GM13976 (cell line): ENCODE measurements at places on chromosomes 1 and 21.

DNA sequence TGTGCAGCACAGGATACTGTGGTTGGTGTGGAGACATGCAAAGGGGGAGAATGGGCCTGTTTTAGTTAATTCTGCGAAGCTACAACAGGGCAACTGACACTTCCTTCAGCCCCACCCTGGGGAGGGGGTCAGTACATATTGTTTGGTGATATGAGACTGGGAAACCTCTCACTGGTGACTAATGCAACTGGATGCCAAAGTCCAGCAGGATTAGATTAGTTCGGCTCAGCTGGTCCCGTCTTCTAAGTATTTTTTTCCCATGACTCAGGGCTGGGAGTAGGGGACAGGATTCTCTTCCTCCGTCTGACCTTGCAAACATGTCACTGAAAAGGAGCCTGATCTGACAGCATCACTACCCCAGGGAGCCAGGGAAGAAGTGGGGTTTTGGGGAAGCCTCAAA lies 43.0 kb downstream of the PLXNA2 start:
- no peak for DNase-seq

- DNase-seq: no peak
Observed at GRCh38 chr1:41340655-41341364, 20.4 kb upstream of the FOXO6 start.

DNA sequence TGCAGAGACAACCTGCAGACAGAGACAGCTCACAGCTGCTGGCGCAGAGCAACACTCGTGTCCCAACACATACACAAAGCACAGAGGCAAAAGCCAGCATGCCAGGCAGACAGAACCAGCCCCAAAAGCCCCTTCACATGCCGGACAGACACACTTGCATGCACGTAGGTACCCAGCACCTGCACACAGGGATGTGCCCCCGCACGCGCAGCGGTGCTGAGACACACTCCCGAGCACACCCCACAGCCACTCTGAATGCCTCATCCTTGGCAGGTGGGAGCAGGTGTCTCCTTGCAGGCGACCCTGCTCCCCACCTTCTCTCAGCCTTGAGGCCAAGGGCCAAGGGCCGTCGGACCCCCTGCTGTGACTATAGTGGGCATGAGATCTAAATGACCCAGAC lies 41.2 kb upstream of the ZC3H12A start:
- no peak for DNase-seq

DNA sequence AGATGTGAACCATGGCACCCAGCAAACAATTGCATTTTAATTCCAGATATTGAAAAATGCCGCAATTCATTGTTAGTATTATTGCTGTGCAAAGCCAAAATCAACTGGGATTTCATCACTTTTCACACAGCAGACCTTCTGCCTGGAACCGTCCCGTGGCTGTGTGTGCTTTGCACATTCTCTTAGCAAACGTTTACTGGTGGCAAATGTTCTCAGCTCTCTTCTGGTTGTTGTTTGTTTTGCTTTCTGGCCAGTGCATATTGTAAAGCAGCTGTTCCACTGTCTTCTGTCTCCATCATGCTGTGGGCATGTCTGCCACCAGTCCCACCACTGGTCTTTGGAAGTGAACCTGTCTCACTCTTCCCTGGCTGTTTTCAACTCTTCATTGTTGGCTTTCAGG lies 19.8 kb upstream of the TTLL10 start:
- no peak for DNase-seq

DNA sequence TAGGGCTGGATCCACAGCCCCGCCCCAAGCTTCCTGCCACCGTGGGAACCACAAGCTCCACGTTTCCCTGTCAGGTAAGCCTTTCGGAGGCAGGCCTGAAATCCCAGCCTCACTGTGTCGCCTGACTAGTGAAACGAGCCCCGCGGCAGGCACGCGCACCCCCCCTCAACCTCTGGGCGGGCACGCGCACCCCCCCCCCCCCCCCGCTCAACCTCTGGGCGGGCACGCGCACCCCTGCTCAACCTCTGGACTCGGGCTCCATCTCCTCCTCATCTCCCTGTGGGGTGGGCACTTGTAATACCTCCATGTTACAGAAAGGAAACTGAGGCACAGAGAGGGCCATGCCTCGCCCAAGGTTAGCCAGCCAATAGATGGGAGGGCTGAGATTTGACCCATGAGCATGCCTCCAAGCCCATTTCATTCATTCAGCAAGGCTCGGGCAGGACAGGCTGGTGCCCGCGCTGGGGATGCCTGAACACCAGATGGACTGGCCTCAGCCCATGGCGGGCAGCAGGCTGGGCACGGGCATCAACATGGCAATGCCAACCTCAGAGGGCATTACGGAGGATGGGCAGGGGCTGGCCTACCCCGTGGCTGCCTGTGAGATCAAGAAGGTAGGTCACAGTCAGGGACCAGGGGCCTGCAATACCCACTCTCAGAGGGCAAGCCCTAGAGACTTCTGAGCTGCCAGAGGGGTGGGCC lies 4.7 kb downstream of the CFAP410 start:
- no peak for DNase-seq

DNA sequence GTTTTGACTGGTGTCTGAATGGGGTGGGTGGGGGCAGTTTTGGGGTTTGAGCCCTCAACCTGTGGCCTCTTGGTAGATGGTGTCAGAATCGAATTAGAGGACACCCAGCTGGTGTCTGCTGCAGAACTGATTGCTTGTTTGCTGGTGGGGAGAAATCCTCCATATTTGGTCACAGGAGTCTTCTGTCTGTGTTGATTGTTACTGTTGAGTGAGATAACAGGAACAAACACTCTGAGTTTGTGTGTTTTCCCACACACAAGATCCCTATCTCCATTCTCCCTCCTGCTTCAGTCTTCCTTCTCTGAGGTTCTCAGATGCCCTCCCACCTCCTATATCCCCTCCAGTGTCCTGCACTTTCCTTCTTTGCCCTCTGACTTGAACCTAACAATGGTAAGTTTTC lies 19.1 kb upstream of the CGN start:
- no peak for DNase-seq

DNA sequence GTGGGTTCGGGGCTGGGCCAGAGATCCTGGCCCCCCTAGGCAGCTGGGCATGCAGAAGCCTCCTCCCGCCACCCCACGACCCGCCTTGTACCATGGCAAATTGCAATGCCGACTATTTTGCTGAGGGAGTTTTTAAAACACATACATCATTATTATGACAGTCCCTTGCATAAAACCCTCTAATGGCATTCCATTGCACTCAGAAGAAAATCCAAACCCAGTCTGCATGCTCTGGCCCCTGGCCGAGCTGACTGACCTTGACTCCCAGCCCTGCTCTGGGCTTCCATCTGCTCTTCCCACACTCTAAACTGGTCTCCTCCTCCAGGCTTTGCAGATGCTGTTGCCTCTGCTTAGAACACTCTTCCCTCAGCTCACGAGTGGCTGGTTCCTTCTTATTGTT lies 28.0 kb downstream of the PADI2 start:
- DNase-seq: no peak

GRCh38 chr1:41914516-41914915 lies 4.2 kb downstream of the HIVEP3 start:
- DNase-seq: no peak

DNA sequence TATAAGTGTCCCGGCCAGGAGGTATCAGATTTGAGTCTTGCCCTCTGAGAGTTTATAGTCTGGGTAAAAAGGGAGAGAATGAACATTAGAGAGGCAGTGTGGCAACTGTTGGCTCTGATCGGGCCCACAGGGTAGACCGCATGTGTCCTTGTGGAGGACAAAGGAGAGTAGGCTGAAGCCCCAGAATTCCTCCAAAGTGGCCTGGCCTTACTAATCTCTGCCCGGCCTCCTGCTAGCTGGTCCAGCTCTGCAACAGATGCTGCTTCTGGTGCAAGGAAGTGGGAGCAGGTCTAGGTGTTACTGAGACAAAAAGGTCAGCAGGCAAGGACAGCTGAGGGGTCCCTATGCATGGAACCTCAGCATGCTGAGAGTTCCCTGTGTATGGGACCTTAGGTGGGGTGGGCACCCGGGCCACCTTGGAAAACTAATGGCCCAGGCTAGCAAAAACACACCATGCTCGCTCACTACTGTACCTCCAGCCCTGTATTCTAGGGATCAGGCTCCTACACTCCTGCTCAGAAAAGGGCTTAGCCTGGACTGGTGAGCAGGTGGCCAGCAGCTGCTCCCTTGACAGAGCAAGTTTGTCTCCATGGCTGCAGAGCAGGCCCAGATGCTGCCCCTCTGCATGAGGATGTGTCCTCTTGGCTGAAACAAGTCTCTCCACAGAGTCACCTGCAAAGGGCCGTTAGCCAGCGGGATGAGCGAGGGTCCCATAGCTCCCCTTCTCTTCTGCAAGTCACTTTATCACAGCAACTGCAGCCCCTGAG lies 30.3 kb upstream of the RGS16 start:
- no peak for DNase-seq

GRCh38 chr1:231219422-231220401 lies 21.3 kb upstream of the GNPAT start:
- DNase-seq: peak; percentile 11

DNA sequence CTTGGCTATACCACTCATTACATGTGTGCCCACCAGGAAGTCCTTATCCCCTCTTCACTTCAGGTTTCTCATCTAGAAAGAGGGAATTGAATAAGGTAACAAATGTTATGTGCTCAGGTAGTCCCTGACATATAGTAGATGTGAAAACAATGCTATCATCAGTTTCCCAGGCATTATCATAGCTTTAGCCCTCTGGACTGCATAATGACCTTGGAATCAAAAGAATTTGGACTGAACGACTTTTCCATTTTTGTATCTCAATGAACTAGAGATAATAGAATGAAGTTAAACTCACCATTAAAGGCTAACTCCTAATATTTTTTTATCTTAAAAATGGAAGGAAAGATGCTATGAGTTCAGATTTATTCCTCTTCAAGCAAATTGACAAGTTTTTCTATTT lies 304.1 kb upstream of the USP24 start:
- DNase-seq: no peak

DNA sequence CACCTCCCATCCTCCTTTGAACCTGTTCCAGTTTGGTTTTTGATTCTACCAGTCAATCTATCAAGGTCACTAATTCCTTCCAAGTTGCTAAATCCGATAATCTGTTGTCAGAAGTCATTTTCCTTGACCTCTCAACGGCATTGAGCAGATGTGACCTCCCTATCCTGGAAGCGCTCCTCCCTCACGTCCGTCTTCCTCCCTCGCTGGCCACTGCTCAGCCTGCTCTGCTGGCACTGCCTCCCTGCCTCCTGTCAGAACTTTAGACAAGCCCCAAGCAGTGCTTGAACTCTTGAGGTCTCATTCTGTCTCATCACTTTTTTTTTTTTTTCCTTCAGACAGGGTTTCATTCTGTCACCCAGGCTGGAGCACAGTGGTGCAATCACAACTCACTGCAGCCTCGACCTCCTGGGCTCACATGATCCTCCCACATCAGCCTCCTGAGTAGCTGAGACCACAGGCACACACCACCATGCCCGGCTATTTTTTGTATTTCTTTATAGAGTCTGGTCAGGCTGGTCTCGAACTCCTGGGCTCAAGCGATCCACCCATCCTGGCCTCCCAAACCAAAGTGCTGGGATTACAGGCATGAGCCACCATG lies 4.4 kb upstream of the ACOT7 start:
- no peak for DNase-seq

GRCh38 chr1:18316764-18317163 lies 164.0 kb upstream of the KLHDC7A start:
- DNase-seq: no peak

GRCh38 chr1:2132222-2133038 lies 62.1 kb downstream of the FAAP20 start:
- no peak for DNase-seq

DNA sequence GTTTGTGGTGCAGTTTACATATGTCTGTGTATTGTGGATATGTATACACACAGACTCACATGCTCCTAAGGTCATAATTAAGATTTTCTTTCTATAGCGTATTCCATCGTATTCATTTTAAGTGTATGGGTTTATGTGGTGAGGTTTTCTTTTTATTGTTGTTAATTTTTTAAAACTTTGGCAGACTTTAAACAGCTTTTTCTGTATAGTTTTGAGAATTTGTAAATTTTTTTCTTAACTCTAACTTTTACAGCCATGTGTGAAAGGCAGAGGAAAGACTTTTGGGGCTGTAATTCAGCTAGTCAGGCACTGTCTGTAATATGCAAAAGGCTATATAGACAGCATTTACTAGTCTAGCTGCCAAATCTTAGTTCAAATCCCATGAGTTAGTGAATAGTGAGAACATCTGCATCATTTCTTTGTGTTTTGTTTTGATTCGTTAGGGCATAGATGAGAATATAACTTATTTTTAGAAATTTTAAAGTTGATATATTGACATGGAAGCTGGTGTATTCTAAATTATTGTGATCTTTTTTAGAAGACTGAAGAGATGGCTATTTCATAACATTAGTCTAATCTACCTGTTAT lies 2.3 kb downstream of the MAGI3 start:
- DNase-seq: no peak

GRCh38 chr1:6116137-6116536 lies 64.0 kb downstream of the CHD5 start:
- no peak for DNase-seq

- DNase-seq: no peak
Observed at GRCh38 chr1:41493117-41493536, 8.6 kb upstream of the EDN2 start.

GRCh38 chr21:36756527-36756926 lies 57.6 kb downstream of the SIM2 start:
- no peak for DNase-seq

DNA sequence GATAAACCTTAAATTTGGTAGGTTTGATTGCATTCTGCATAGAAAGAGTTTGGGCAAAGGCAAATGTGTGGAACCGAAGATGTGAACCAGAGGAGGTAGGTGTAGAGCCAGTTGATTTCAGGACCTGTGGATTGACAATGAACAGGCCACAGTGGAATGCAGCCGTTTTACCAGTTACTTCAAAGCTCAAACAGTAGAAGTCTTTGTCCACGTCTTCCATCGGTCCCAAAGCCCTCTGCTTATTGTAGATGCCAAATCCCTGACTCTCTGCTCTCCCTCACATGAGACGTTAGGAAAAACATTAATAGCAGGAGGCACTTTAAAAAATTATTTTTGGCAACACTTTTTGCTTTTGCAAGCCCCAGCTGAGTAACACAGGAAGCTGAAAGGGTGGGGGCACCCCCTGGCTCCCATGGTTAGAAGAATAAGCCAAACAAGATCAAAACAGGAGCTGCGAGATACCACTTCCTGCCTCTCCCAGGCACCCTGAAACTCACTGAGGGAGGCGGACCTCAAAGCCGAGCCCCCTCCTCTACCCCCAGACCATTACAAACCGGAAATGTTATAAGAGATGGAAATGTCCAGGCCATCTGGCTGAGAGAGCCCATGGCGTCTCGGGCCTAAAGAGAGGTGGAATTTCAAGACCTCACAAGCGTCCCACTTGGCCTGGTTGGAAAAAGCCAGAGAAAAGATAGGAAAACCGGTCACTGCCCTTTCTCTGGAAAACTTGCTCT lies 13.5 kb downstream of the TRAF3IP3 start:
- peak; percentile 79 for DNase-seq

- no peak for DNase-seq
Observed at GRCh38 chr1:159987186-159987585, 33.1 kb upstream of the SLAMF9 start.

DNA sequence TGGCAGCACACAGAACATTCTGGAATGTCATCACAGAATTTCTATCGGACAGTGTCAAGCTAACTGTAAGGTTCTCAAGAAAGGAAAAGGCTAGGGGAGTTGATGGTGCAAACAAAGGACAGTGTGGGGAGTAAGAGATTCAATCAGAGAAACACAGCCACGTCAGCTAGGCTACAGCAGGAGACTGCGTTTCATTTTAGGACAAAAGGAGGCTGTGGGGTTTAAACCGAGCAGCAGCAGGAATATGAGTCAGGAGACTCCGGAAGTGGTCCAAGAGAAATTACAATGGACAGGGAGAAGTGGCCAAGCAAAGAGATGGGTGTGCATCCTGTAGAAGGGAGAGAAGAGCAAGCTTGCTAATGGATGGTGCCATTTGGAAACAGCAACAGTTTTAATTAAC lies 37.4 kb upstream of the C1orf198 start:
- DNase-seq: no peak

GRCh38 chr21:36422279-36423098 lies 37.3 kb downstream of the CHAF1B start:
- peak; percentile 84 for DNase-seq
